GM12864 (cell line): ENCODE measurements at places on chromosomes 6 and 20.

DNA sequence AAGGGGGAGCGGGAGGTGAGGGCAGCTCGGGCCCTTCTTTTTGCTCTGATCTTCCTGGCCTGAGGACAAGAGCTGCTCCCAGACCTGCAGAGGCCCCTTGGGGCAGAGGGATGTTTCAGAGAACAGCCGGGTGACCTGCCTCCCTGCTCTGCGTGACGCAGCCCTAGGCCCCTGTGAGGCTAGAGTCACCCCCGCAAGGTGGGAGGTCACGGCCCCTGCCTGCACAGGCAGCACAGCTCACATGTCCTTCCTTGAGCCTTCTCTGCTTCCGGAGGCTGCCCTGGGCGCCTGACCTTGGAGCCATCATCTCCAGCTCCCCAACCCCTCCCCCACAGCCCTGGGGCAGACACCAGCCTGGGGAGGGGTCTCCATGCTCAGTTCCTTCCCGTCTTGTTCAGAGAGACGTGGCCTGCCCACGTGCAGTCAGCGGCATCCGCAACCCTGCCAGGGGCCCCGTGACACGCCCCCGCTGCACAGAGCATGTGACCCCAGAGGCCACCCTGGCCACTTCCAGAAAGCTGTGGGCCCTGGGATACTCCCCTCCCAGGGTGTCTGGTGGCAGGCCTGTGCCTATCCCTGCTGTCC, at the start of gene BIRC7:
Gene BIRC7 (plus strand): TSS at position 507 of the 585 bp plus-strand sequence. CDS start 192 bp downstream, outside the sequence.
- no peak for DNase-seq

DNA sequence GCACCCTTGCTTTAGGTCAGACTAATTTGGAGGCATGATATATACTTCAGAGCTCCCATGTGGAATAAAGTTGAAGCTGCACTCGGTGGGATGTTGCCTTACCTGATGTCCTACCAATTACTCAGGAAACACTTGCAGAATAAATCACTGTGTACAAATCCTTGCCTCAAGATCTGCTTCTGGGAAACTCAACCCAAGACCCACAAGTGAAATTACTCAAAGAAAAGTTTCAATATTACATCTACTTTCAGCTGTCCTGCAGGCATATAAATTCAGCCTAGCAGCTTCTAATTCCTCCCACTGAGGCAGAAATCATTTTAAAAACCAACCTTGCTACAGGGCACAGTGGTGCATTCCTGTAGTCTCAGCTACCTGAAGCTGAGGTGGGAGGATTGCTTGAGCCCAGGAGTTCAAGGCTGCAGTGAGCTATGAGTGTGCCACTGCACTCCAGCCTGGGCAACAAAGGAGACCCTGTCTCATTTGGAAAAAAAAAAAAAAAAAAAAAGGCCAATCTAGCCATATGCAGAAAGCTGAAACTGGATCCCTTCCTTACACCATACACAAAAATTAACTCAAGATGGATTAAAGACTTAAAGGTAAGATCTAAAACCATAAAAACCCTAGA, 20.7 kb upstream of the DCDC2 start:
- DNase-seq = no peak

GRCh38 chr20:32336918-32337347, 21.2 kb upstream of the ASXL1 start:
- DNase-seq = no peak

DNA sequence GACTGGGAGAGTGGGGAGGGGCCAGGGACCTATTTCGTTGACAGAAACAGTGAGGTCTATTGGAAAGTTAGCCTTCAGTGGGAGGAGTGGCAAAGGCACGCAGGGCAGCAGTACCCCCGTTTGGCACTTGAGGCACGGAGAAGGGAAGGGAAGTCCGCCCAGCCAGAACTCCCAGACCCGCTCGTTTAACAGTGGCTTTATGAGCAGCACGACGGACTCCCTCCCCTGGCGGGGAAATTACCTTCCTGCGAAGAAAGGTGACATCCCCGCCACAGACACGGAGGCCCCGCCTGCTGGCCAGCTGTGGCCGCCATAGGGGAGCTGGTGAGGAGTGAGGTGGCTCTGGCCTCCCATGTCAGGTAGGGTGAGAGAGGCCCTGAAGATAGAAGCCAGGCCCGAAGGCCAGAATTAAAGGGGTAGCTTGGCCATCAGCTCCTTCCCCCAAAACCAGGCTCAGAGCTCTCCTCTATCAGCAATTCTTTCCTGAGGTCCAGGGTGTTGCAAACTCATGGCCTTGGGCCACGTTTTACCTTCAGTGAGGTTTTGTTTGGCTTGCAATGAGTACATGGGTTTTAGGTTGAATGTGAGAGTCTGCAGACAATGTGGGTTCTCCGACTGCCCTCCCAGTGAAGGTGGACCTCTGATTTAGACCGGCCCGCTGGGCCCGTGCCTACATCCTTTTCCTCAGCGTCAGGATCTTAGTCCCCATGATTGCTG, 123.7 kb downstream of the MRPL14 start:
- no peak for DNase-seq

GRCh38 chr6:143688681-143689080, 10.9 kb downstream of the PHACTR2 start:
- DNase-seq = no peak

- DNase-seq = no peak
These were observed 113.7 kb upstream of the JARID2 start for GRCh38 chr6:15132167-15132566.

DNA sequence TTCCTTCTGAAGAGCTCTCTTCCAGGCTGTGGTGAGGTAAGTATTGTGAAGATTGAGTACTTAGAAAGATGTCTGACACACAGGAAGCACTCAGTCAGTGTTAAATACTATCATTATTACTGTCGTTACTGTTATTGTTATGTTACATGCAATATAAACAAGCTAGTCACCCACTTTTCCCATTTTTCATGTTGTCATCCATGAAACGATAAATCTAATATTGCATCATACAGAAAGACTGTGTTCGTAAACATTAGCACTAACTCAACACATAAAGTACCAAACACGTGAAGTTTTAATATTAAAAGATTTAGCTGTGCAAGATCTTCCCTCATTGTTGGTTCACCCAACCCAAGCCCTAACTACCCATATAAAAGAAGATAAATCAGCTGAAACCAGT, 109.2 kb upstream of the NRSN1 start:
- DNase-seq = no peak

GRCh38 chr20:15195378-15195777, 858.0 kb upstream of the FLRT3 start:
- DNase-seq = no peak

GRCh38 chr20:13788167-13788834, 3.5 kb downstream of the NDUFAF5 start:
- DNase-seq = peak; percentile 30

DNA sequence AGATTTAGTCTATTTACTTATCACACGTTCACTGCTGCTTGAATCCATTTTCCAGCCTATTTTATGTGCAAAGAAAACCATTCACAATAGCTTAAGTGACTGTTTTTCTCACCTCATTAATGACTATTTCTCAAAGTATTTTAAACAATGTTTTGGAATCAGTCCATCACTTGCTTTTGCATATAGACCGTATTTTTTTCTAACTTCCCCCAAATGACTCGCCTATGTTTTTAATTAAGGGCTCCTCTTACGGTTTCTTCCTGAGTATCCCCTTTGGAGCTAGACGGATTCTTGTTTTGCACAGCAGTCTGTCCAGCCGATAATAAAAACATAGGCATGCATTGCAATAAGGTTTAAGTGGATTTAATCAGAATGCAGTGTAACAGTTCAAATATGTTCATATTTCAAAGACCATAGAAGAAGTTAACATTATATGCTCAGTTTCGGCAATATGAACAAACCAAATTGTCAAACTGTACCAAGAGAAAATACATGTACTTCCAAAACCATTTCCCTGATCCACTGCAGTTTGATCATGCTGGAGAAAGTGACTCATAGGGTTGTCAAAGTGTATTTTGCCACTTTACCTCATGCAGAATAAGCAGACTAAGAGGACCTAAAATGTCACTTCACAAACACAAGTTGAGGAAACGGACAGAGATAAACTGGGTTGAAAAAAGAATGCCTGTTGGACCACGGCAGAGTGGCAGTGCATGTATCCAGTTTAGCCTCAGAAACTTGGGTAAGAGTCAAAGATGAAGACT, 66.4 kb downstream of the HMGN3 start:
- no peak for DNase-seq

DNA sequence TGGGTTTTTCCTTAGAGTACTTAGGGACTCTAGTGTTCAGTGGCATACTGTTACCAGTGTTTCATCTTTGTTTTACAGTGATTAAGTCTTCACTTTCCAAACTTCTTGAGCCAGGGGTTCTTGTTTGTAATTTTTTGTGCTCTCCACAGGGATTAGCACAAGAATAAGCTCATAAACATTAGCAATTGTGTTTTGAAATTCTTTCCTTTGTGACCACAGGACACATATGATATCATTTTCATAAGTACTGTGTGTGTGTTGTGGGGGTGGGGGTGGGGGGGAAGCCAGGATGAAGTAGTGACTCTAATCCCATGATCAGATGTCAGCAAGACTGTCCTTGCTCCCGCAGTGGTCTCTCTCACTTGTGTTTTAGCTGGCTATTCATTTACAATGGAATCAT, 101.5 kb upstream of the SCP2D1 start:
- no peak for DNase-seq

- DNase-seq = peak; percentile 16
These were observed 161.1 kb upstream of the DTNBP1 start for GRCh38 chr6:15823838-15824414.

- DNase-seq = no peak
These were observed 29.5 kb upstream of the ELOVL5 start for GRCh38 chr6:53378208-53378607.

DNA sequence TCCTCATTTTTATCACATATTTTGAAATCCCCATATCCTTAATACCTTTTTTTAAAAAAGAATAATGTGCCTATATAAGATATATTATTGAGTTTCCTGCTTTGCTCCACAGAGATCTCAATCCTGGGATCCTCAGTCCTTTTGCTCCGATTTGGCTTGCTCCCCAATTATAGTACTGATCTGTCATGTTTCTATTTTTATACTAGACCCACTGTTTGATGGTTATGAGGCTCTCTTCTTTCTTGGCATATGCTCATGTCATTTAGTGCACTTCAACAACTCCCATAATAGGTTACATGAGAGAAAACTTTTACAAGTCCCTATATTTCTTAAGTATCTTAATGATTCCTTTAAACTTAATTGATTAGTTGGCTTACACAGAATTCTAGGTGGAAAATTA, 958.5 kb upstream of the EPHA7 start:
- DNase-seq = no peak

DNA sequence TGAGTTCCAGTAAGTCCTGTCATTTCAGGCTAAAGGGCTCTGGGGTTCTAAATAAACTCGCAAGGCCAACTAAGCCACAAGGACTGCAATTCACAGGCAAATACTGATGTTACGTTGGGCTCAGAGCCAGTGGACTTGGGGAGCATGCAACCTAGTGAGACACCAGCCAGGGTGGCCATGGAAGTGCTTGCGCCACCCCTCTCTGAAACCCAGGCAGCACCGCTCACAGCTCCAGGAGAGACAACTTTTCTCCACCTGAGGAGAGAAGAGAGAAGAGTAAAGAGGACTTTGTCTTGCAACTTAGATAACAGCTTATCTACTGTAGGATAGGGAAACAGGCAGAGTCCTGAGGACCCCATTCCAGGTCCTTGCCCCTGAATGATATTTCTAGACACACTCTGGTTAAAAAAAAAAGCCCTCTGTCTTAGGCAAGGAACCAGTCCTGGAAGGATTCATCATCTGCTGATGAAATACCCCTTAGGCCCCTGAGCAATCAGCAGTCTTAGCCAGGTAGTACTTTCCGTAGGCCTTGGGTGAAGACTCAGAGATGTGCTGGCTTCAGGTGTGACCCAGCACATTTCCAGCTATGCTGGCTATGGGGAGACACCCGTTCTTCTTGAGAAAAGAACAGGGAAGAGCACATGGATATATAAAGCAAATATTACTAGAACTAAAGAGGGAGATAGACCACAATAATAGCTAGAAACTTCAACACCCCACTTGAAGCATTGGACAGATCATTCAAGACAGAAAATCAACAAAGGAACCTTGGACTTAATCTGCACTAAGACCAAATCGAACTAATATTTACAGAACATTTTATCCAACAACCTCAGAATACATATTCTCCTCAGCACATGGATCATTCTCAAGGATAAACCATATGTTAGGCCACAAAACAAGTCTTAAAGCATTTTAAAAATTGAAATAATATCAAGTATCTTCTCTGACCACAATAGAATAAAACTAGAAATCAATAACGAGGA, 31.5 kb upstream of the TBC1D32 start:
- no peak for DNase-seq

DNA sequence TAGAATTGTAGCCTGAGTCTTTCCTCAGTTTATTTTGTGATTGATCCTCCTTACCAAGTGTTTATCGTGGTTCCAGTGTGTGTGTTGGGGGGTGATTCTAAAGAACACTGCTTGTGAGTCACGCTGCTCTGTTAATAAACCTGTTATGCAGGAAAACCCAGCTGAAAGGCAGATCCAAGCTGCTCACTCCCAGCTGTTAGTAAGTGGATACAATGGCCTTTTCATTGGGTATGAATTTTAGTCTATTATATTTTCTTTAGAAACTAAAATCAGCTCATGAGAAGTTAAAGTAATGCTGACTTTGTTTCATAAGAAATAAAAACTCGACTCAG, 12.2 kb upstream of the DSTN start:
- no peak for DNase-seq

GRCh38 chr6:104526376-104526775, 333.3 kb downstream of the HACE1 start:
- no peak for DNase-seq

DNA sequence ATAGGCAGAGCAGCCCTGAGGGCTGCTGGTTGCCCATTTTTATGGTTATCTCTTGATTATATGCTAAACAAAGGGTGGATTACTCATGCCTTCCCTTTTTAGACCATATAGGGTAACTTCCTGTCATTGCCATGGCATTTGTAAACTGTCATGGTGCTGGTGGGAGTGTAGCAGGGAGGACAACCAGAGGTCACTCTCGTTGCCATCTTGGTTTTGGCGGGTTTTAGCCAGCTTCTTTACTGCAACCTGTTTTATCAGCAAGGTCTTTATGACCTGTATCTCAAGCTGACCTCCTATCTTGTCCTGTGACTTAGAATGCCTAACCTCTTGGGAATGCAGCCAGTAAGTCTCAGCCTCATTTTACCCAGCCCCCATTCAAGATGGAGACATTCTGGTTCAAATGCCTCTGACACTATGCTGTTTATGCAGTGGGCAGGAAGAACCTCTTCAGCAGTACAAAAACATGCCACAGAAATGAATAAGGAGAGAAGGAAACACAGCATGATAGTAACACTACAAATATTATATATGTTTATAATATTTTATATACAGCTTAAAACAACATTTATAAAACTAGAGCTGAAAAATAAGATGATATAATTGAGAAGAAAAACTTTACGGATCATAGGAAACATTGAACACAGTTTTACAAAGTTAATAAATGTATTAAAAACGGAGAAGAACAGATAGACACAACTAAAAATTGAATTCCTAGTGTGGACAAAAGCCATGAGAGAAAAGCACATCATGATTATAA, 58.9 kb upstream of the SAMD5 start:
- DNase-seq = no peak

GRCh38 chr6:21596145-21596948, 2.8 kb downstream of the SOX4 start:
- DNase-seq = no peak

DNA sequence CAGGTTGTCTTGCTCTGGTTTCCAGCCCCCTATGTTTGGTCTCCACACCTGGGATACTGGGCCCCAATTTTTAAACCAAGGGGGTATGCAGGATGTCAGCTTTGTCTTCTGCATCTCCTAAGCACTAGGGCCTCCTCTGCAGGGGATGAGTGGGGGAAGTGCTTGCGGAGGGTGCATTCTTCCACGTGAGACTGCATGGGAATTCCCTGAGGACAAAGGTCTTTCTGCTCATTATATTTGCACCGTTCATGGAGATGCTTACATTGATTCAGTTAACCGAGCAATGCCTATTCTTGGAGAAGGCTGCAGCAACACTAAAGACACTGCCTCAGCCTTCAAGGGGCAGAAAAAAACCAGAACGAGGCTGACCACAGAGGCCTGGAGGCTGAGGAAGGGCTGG, 45.4 kb downstream of the RAB44 start:
- DNase-seq = no peak
